ENCODE measurements at places on chromosomes 4 and X.

DNA sequence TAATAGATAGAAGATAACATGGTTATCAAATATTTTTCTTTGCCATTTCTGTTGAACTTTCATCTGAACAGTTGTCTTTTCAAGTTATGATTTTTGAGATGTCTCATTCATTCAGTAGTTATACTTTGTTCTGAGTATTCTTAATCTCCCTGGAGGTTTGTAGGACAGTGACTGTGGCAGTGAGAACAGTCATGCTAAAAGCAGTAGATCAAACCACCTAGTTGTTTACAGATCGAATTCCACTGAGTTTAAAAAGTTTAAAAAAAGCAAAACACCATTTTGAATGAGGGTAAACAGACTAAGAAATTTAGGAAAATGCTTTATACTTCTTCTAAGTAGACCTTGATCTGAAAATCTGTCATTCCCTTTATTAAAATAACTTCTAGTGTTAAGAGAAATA lies 107.2 kb downstream of the CEP135 start:
- no peak for DNase-seq

DNA sequence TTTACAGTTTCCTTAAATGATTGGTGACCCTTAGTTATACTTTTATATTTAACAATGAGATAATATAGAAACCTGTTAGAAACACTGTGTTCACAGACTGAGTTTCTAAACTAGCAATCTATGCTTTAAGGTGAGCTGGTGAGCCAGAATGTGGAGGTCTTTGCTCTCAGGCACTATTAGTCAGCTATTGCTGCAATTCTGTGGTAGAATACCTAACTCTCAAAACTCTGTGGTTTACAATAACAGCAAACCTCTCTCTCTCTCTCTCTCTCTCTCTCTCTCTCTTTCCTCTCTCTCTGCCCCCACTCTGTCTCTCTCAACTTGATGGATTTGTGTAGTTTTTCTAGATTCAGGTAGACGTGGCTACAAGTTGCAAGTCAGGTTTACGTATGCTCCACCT lies 17.6 kb upstream of the LCORL start:
- no peak for DNase-seq

GRCh38 chr4:45317276-45317675 lies 590.9 kb upstream of the GNPDA2 start:
- no peak for DNase-seq

- no peak for DNase-seq
Measured at GRCh38 chr4:169902658-169903345, 123.4 kb downstream of the MFAP3L start.

- no peak for DNase-seq
Measured at GRCh38 chr4:62415256-62415655, 1215.1 kb downstream of the ADGRL3 start.

DNA sequence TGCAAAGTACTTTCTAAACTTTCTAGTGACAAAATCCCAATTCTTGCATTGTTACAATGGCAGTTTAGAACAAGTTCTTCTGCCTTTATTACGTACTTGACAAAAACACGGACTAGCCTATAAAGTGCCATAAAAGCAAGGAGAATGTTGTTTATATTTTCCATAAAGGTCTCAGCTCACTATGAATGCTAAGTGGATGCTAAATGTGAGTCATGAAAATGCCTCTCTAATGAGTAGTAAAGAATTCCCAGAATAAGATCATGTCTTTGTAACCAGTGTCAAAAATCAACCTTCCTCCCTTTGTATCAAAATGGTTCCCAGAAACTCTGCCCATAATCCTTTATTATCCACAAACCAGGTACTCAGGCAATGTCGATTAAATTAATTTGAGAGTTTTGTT lies 539.8 kb upstream of the SLIT2 start:
- no peak for DNase-seq

GRCh38 chr4:54320826-54321685 lies 92.0 kb downstream of the PDGFRA start:
- no peak for DNase-seq

GRCh38 chr4:53531585-53532224 lies 59.6 kb downstream of the LNX1 start:
- DNase-seq = no peak

GRCh38 chr4:165388756-165389155 lies 9.9 kb downstream of the CPE start:
- no peak for DNase-seq

- DNase-seq = no peak
Measured at GRCh38 chr4:71186566-71187403, 152.0 kb upstream of the SLC4A4 start.

DNA sequence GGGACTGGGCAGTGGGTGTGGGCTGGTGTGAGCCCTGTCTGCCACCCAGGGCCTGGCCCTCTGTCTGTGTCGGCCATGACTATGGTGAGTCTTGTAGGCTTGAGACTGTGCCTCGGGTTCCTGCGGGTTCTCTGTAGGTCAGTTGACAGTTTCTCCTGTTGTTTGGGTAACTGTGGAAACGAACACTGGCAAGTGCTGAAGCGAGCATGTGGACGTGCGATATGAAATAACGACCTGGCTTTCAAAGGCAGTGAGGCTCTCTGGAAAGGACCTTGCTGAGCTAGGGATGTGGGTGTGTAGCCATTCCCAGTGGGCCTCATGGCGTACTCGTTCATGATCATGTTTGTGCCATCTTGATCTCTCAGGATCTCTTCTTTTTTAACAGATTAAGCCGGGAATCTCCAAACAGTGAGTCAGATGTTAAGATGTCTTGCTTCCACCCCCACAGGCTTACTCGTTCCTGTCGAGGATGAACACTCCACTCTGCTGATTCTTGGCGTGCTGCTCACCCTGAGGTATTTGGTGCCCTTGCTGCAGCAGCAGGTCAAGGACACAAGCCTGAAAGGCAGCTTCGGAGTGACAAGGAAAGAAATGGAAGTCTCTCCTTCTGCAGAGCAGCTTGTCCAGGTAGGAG lies 41.3 kb downstream of the HTT start:
- DNase-seq = no peak

DNA sequence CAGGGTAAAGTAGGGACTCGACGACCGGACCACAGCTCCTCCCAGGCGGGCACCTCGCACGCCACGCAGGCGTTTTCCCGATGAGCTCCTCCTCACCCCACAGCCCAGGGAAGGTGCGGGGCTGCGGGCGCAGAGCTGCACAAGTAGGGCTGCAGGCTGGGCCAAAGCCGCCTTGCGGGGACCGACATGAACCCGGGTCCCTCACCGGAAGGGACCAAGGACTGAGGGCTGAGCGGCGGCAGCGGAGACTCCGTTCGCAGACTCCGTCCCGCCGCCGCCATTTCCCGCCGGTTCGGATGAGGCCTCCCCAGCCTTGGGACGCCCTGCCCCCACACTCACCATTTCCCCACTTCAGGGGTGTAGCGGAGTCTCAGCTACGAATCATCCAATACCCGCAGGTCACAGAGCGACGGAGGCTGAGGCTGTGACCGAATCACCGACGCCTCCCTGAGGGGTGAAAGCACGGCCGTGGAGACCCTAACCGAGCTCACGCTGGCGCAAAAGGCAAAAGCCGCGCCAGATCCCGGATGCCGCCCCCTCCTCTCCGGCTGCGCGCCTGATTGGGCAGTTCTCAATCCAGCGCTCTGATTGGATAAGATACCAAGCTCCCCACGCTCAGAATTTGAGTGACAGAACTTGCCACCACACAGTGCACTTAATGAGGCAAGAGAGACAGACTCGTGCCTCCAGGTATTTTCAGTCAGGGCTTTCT lies at the start of gene ZNF732:
Gene ZNF732, minus strand, starts transcription at position 506 of the 712 bp plus-strand sequence. Its CDS starts 164 bp downstream, at position 342.
- DNase-seq = no peak

DNA sequence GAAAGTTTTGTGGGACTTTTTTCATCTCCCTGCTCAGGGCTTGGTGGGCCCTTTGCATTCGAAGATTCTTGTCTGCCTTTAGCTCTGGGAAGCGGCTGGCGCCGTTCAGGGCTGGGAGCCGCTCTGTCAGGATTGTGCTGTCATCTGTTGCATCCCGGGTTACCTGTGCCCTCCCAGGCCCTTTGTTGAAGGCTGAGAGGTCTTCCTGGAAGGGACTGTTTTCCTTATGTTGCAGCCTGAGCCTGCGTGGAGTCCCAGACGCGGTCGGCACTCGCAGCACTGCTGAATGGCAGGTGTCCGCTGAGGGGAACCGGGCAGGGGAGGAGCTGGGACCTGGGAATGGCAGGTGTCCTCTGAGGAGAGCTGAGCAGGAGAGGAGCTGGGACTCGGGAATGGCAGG lies 15.9 kb downstream of the RGS12 start:
- no peak for DNase-seq

- no peak for DNase-seq
Measured at GRCh38 chr4:41425650-41426049, 112.3 kb upstream of the LIMCH1 start.

GRCh38 chrX:45758738-45759397 lies 558.2 kb upstream of the DIPK2B start:
- DNase-seq = no peak

- DNase-seq = no peak
Measured at GRCh38 chr4:125590158-125590557, 275.4 kb downstream of the FAT4 start.

DNA sequence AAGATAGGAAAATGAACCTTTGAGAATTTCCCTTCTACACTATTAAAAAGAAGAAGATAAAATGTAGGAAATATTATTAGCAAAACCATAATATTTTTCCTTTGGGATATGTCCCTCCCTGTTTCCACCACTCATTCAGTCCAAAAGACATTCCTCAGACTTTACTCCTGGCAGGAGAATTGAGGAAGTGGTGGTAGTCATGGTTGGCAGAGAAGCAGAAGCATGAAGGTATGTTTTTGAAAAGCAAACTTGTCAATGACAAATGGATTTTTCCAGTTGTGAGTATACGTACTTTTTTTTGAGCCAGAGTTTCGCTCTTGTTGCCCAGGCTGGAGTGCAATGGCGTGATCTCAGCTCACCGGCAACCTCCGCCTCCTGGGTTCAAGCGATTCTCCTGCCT lies 13.7 kb downstream of the STAG2 start:
- no peak for DNase-seq

DNA sequence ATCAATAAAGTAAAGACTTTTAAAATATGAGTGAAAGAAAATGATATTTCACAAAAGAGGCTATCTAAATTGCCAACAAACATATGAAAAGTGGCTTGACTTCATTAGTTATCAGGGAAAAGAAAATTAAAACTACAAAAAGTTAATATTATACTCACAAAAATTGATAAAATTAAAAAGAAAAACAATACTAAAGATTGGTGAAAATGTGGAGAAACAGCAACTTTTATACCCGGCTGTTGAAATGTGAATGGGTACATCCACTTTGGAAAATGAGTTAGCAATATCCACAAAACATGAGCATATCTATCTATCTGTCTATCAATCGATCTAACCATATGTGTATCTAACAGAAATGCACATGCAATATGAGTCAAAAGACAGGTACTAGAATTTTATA lies 122.3 kb downstream of the ANAPC10 start:
- no peak for DNase-seq

DNA sequence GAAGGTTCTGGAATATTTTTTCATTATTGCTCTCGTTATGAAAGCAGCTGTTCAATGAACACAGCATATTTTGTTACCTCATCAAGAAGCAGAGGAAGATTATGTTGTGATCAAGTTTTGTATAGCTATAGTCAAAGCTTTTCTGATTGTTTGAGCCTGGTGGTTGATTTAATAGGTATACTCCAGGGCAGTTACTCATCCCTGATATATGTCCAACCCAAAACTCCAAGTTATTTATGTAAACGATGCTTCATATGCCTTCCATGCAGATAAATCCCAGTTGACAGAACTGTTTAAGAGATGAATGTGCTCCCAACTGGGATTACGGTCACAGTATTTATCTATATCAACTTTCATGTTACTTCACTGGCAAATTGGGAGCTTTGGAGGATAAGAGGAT lies 19.1 kb downstream of the NAA11 start:
- DNase-seq = no peak

- DNase-seq = no peak
Measured at GRCh38 chrX:10041383-10041782, 74.2 kb downstream of the CLDN34 start.

- DNase-seq = no peak
Measured at GRCh38 chrX:5936438-5936837, 292.2 kb downstream of the NLGN4X start.

DNA sequence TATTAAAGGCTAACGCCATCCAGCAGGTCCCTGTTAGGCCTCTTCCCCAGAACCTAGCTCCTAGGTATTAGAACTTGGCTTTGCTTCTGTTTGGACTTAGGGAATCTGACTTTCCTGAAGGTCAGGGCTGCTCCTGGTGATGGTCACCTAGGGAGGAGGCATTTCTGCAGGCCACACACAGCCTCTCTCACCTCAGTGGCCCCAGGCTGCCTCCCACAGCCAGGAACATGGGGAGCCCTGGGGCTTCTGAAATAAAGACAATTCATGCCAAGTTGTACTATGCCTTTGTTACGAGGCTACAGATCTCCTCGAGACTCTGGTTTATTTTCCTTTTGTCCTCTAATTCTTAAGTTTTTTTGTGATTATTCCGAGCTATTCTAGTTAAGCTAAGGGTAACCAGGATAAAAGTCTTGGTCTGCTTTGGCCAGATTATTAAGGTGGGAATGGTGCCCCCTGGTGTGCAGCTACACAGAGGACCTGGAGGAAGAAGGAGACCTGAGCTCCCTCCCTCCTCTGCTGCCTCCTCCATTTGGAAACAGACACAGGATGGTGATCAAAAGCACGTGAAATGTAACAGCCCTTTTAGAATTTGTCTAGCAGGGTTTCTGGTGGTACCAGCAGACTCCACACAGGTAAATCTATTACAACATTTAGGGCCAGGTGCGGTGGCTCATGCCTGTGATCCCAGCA lies 131.0 kb downstream of the DCLK2 start:
- no peak for DNase-seq

GRCh38 chr4:20572976-20573375 lies 127.3 kb upstream of the PACRGL start:
- no peak for DNase-seq

GRCh38 chr4:121792966-121793365 lies 8.2 kb upstream of the EXOSC9 start:
- no peak for DNase-seq

DNA sequence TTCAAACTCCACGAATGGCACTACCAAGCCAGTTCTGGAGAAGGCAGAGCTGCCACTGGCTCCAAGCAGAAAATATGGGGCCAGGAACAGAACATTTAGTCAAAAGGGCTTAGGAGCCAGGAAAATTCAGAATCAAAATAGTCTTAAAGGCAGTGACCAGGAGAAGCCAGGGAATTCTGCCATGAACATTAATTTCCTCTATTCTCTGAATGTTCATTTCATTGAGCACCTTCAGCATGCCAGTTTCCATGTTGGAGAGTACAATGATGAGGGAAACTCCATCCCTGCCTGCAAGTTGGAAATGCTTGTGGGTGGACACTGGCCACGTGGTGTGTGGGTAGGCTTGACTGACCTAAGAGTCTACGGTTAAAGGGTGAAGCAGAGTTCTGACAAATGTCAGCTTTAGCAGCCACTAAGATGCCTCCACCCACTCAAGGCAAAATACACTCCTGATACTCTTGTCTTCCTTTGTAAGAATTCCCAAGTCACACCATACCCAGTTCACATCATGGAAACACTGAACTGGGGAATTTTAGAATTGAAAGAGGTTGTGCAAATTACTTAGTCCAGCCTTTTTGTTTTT lies 190.1 kb upstream of the C1QTNF7 start:
- no peak for DNase-seq
